H7 (cell line): ENCODE measurements at places on chromosomes 16 and 17. TPM values are rescaled to one million over a fixed set of nuclear protein-coding genes. Genes with fewer than 3 reads are reported as not detected.

The TMC8 gene
- total RNA-seq: 0.67 and 3.3 TPM in 2 replicates

- no peak for DNase-seq
Observed at GRCh38 chr16:27595475-27595874, 45.5 kb downstream of the KATNIP start.

- DNase-seq: peak; percentile 100
Observed at GRCh38 chr17:44968225-44969143, at the start of gene C1QL1. Gene C1QL1, minus strand, starts transcription at chr17:44968303. Its CDS starts 255 bp downstream, at chr17:44968048.

- DNase-seq: no peak
Observed at GRCh38 chr16:51898872-51899271, 648.1 kb downstream of the TOX3 start.

DNA sequence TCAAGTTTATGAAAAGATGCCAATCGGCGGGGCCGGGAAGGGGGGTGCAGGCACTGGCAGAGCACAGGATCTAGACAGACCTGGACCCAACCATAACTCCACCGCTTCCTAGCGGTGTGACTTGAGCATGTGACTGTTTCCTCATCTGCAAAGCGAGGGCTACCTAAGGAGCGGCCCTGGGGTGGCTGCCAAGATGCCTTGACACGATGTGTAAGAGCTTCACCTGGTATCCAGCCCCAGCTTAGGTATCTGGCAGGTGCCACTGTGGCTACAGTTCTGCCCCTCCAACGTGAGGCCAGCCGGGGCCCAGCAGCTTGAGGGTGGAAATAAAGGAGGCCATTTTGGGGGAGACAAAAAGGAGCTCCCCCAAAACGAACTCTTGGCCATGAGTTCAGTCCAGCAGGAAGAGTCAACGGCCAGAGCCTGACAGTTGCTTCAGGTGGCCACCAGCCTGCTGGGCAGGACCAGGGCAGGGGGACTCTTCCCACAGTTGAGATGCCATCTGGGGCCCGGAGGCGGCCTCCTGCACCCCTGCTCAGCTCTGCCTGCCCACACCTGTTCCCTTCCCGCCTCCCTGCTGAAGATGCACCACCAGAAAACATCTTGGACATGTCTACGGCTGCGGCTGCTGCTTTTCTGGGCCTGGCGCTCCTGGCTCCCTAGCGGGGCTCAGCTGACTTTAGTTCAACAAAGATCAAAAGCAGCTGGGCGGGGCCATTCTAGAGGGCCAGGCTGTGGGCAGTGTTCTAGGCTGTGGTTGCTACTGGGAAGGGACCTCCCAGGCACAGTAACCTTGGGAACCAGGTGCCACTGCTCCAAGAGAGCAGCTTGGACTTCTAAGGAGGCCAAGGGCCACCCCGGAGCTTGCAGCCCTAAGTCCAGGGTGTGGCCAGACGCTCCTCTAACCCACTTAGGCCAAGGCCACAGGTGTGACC lies 3.4 kb upstream of the MTSS2 start:
- no peak for DNase-seq

GRCh38 chr17:59962739-59963318 lies 1.7 kb downstream of the RNFT1 start:
- no peak for DNase-seq

- DNase-seq: no peak
Observed at GRCh38 chr17:82949361-82949760, 109.5 kb upstream of the ZNF750 start.
